ENCODE measurements at places on chromosomes 12 and 14.

GRCh38 chr12:752695-753610, 574 bp downstream of the WNK1 start:
- peak; percentile 62 for DNase-seq

- no peak for DNase-seq
These were observed 22.3 kb upstream of the CTDSP2 start for GRCh38 chr12:57868851-57869268.

GRCh38 chr12:94001691-94002090, 146.7 kb upstream of the PLXNC1 start:
- no peak for DNase-seq

DNA sequence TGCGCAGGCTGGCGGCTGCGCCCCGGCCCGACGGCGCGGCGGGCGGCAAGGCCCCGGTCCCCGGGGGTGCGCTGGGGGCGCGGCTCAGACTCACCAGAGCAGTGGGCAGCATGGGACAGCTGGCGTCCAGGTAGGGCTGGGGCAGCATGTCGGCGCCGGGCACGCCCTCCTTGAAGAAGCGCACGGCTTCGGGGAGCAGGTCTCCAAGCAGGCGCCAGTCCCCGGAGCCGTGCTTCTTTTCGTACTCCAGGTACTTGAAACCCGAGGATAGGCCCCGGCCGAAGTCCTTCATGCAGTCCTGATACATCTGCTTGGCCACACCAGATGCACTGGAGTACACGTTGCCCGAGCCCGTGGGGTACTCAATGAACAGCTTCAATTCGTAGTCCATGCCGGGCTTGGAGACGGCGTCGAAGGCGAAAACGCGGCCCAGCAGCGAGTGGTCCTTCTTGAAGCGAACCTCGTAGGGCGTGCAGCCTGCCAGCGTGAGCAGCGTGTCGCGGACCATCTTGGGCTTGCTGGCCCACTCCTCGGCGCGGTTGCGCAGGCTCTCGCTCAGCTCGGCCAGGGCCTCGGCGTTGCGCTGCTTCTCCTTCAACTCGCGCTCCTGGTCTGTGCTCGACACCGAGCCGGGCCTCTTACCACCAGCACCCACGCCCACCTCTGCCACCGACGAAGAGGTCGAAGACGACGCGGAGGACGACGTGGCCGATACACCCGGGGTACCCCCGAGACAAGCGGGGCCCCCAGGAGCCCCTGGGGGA, 2.2 kb downstream of the IRF2BPL start:
- no peak for DNase-seq

- no peak for DNase-seq
These were observed 73.8 kb downstream of the TTC6 start for GRCh38 chr14:37669242-37669641.

DNA sequence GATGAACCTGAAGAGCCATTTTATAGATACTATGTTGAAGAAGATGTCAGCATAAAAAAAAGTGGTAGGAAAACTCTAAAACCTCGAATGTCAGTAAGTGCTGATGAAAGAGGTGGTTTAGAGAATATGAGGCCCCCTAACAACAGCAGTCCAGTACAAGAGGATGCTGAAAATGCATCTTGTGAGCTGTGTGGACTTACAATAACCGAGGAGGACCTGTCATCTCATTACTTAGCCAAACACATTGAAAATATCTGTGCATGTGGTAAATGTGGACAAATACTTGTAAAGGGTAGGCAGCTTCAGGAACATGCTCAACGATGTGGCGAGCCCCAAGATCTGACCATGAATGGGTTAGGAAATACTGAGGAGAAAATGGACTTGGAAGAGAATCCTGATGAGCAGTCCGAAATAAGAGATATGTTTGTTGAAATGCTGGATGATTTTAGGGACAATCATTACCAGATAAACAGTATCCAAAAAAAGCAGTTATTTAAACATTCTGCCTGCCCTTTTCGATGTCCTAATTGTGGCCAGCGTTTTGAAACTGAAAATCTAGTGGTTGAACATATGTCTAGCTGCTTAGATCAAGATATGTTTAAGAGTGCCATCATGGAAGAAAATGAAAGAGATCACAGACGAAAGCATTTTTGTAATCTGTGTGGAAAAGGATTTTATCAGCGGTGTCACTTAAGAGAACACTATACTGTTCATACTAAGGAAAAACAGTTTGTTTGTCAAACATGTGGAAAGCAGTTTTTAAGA, 17.8 kb upstream of the HSPA2 start:
- DNase-seq, result no peak

Measured in RWPE2 (cell line).